ENCODE measurements at places on chromosomes 3 and 15. TPM values are rescaled to one million over a fixed set of nuclear protein-coding genes. Genes with fewer than 3 reads are reported as not detected.

The RCCD1 gene
- 7.8 TPM for total RNA-seq

The SMAD6 gene
- total RNA-seq = 3.5 TPM

The TIMP4 gene
- total RNA-seq = 0.42 TPM

The ST3GAL6 gene
- 6.3 TPM for total RNA-seq

The MAPKAPK3 gene
- 92.3 TPM for total RNA-seq

The GALNT15 gene
- 0.91 TPM for total RNA-seq

The RLBP1 gene
- total RNA-seq = not detected

The DISP2 gene
- 1.6 TPM for total RNA-seq

GRCh38 chr15:62912808-62913207, 129.7 kb upstream of the TPM1 start:
- DNase-seq = peak; percentile 77

GRCh38 chr15:22794063-22794462, 7.6 kb downstream of the NIPA1 start:
- DNase-seq = no peak

- DNase-seq = no peak
These were observed 911.5 kb upstream of the GBE1 start for GRCh38 chr3:82672966-82673365.

DNA sequence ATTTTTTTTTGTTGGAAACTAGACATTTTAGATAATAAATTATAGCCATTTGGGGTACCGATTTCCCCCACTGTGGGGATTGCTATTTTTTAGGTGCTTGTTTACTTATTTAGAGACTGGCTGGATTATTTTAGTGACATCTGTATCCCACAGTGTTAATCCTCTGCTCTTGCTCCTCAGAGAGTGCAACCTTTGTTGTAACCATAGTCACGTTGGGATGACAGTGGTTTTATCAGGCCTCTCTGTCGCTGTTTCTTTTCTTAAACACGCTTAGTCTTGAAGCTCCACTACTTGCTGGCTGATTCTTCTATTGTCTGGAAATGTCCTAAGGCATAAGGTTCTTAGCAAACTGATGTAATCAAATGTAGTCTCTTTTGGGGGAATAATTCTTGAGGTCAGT, 451.6 kb upstream of the SEMA6D start:
- DNase-seq = no peak

GRCh38 chr3:53255423-53255774, 423 bp downstream of the TKT start:
- peak; percentile 45 for DNase-seq

DNA sequence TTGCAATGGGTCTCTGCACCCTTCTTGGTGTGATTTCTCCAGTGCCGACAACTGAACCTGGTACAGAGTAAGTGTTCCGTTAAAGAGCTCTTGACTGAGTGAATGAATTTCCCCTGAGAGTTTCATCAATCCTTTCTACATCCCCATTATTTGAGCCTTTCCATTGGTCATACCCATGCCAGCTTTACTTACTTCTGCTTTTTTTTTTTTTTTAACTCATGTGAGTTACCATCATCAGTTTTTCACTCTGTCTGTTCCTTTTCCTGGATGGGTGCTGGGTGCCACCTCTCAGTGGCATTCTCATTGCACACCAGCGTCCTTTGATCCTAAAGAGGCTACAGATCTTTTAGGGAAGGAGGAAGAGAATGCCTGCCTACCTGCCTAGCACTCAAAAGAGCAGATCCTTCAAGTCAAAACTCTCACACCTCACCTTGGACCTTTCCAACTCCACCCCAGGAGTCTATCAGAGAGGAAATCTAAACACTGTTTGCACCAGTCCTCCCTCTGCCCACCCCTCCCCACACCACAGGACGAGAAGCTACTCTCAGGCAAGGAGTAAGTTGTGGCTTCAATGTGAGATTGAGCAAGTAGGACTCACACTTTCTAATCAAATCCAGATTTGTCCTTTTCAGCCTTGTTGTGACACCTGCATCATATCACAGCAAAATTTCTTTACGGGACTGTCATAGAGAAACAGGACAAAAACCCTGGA, 13.1 kb upstream of the USP3 start:
- DNase-seq = no peak

DNA sequence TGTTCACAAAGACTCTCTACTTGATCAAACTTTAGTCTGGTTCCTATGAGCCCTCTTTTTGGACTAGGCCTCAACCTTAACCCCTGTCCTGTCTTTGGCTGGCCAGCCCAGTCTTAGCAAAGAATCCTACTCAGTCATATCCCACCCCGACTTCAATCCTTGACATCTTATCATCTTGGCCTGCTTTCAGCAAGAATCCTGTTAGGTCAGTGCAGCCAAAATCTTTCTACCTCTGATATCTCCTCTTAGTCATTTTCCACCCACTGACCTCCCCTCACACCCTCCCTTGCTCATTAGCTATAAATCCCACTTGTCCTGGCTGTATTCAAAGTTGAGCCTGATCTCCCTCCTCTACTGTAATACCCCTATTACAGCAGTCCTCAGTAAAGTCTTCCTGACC, 286.1 kb downstream of the MAGI1 start:
- DNase-seq = no peak

DNA sequence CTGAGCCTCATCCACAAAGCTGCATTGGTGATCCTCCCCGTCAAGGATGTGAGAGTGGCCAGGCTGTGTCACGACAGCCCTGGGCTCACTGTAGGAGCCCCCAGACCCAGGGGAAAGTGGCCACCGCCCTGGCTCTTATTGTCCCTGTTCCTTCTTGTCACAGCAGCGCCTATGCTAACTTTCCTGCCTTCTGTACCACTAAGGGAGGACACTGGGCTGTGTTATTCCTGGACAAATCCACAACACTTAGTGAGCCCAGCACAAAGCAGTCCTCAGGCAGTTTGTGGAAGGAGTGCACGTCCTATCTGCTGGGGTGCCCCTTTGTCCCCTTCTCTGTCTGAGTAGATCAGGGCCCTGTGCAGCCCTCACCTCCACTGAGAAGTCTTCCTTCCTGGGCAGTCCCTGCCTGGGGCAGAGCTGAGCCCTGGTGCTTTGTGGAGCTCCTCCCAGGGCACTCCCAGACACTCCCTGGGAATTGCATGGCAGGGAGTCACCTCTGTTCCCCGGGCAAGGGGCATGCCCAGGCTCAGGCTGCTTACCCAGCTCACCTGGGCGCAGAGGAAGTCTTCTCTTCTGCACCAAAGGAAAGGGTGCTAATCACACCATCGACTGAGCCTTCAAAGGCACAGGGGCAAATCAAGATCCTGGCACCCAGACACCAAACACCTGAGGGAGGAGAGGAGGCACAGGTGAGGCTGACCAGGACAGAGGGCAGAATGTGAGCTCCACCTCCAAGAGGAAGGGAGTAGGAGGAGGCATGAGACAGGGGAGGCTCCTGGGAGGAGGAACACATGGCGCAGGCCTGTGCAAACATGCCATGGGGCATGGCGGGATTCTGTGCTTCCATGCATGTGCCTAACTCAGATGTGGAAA, 138.7 kb downstream of the KLF13 start:
- DNase-seq = no peak

DNA sequence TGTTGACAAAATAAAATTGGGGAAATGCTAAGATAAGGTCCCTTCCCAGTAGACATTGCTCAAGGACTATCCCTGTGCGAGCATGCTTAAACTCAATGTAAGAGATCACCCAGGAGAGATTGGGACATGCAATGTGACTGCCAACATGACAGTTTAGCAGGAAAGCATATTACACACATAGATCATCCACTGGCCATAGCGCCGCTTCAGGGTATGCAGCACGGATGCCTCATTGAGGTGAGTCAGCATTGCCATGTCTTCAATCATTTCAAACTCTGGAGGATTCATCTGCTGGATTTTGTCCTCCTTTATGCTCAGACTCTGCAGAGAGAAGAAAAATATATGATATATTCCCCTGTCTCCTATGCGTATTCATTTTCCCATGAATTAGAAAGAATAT, 8.9 kb downstream of the MYH15 start:
- no peak for DNase-seq

DNA sequence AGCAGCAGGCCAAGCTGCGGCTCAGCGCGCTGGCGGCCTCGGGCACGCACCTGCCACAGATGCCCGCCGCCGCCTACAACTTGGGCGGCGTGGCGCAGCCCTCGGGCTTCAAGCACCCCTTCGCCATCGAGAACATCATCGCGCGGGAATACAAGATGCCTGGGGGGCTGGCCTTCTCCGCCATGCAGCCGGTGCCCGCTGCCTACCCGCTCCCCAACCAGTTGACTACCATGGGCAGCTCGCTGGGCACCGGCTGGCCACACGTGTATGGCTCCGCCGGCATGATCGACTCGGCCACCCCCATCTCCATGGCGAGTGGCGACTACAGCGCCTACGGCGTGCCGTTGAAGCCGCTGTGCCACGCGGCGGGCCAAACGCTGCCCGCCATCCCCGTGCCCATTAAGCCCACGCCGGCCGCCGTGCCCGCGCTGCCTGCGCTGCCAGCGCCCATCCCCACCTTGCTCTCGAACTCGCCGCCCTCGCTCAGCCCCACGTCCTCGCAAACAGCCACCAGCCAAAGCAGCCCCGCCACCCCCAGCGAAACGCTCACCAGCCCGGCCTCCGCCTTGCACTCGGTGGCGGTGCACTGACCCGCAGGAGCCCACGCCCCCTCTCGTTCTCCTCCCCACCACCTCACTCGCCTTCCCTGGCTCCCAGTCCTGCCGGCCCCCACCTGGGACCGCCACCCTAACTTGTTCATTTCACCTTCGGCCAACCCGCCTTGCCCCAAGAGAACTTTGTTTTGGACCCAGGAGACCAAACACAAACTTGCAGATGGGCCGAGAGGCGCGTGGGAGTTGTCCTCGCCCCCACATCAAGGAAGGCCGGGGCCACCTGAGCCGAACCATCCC, 1.5 kb downstream of the FOXB1 start:
- DNase-seq = no peak

DNA sequence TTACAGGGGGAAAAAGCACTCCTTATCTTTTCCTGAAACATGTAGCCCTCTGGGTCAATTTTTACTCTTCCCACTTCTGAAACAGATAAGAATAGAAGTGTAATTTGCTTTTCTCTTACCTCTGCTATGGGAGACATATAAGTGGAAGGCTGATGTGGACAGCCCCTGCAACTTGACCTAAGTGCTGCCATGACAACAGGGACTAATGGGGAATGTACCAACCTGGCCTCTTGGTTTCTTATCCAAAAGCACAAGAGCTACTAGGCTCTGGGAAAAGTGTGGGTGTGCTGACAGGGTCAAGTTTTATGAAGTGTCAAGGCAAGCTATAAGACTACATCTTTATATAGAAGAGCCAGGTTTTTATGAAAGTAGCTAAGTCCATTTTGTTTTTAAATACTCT, 1246.5 kb downstream of the OTOL1 start:
- no peak for DNase-seq

GRCh38 chr3:185659942-185660921, 74.1 kb downstream of the SENP2 start:
- peak; percentile 84 for DNase-seq

- DNase-seq = no peak
These were observed 646.4 kb upstream of the KCNMB2 start for GRCh38 chr3:177889652-177890358.

DNA sequence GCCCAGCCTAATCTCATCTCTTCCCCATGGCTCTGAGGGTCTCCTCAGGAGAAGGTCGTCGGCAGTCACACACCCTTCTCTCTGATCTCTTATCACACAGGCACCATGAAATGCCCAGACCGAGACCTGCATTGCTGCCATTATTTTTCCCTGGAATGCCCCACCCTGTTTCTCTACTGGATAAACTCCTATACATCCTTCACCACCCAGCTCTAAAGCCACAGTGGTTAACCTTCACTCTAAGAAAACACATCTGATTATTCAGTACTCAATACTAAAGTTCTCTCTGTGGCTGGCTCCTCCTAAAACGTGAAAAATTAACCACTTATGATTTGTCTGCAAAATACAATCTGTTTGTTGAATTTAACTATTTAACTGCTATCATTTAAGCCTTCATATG, 43.3 kb downstream of the RORA start:
- no peak for DNase-seq

DNA sequence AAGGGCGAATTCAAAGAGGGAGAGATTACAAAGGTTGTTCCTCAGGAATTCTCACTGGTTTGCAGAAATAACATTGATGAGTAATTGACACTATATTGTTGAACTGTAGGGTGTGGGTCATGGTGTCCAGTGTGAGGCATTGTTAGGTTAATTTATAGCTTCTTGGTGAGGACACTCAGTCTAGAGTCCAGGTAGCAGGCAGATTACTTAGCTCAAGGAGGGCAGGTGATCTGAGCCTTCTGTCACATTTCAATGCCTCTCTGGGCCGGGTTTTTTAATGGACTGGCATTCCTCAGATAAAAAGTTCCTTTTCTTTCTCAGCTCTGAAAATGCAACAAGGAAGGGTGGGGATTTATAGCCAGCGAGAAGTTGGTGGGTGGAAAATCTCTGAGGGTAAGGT, 194.2 kb upstream of the PROK2 start:
- no peak for DNase-seq

GRCh38 chr15:99961011-99961441, 227.8 kb upstream of the LYSMD4 start:
- peak; percentile 15 for DNase-seq

DNA sequence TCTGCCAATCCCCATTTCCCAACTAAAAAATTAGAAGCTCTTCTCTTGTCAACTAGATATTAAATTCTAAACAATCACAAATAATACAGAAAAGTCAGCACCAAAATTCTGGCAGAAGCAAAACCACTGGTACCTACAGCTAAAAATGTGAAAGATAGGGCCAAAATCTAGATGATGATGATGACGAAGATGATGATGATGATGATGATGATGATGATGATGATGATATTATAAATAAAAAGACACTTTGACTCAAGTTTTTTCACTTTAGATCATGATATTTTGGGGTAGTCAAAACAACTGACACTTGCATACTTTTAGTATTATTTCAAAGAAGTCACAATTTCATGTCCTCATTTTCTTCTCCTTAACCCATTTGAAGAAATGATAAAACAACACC, 470.1 kb upstream of the NR2F2 start:
- DNase-seq = no peak

DNA sequence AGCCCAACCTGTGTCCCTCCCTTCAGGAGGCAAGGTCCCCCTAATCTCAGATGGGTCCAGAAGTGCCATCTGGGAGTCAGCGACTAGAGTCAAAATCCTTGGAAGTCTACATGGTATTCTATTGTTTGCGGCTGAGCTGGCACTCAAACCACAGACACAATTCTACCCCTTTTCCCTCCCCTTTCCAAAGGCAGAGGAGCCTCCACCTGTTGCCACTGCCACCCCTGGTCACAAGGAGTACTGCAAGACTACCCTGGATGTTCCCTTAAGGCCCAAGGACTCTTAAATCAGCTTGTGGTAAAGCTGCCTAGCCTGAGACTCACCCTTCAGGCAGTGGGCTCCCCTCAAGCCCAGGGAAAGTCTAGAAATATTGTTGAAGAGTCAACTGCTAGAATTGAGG, 4.3 kb upstream of the OR5H6 start:
- no peak for DNase-seq

DNA sequence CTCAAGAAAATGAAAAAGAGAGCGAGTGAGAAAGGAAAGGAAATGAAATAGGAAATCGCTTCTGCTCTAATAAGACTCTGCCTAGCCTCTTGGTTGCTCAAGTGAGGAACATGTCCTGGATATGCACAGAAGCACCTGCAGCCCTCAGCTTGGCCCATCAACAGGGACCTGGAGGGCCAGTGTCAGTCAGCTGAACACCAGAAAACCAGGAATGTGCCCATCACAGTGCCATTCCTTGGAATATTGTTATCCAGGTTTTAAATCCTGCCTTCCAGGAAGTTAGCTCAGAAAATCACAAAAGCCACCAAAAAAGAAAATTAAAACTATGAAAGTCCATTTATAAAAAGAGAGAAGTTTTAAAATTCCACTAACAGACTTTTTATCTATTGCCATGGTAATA, 173.4 kb upstream of the TPM1 start:
- DNase-seq = no peak

- DNase-seq = peak; percentile 57
These were observed 18.3 kb upstream of the CYP11A1 start for GRCh38 chr15:74385733-74386132.
